ENCODE measurements at places on chromosomes 5 and 9.

- DNase-seq: no peak
Measured at GRCh38 chr5:29796013-29796412, 1397.5 kb upstream of the CDH6 start.

DNA sequence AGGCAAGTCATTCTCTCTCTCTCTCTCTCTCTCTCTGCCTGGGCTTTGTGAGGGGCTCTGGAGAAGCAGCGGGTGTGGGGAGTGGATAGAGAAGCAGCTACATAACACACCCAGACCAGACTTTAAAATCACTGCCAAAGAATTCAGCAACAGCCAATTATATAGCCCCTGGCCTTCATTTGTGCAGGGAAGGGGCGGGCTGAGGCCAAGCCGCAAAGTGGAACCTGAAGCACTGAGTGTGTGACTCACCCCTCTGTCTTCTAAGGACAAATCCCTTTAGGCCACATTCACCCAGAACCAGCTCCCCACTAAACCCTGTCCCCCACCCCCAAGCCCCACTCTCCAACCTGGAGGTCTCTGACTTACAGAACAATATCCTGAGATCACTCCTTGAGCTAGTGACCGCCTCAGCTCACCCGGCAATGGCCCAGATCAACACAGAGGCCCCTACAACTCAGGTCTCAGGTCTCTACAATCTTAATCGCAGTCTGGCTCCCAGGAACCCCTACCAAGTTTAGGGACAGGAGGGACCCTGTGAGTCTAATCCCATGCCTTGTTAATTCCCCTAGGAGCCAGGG is 6.0 kb downstream of the B4GALT1 start:
- no peak for DNase-seq

- no peak for DNase-seq
Measured at GRCh38 chr5:150642567-150642927, 2.1 kb downstream of the SYNPO start.

- no peak for DNase-seq
Measured at GRCh38 chr9:118670011-118670953, 699.0 kb downstream of the BRINP1 start.

GRCh38 chr9:124210697-124211096 is 47.1 kb upstream of the NEK6 start:
- DNase-seq: no peak

- DNase-seq: no peak
Measured at GRCh38 chr5:152177626-152178349, 227.3 kb downstream of the NMUR2 start.

- no peak for DNase-seq
Measured at GRCh38 chr5:6847870-6848269, 134.6 kb downstream of the TENT4A start.

- no peak for DNase-seq
Measured at GRCh38 chr5:180684623-180685161, 35.3 kb upstream of the FLT4 start.

- DNase-seq: no peak
Measured at GRCh38 chr5:151966046-151966445, 41.4 kb upstream of the GLRA1 start.

DNA sequence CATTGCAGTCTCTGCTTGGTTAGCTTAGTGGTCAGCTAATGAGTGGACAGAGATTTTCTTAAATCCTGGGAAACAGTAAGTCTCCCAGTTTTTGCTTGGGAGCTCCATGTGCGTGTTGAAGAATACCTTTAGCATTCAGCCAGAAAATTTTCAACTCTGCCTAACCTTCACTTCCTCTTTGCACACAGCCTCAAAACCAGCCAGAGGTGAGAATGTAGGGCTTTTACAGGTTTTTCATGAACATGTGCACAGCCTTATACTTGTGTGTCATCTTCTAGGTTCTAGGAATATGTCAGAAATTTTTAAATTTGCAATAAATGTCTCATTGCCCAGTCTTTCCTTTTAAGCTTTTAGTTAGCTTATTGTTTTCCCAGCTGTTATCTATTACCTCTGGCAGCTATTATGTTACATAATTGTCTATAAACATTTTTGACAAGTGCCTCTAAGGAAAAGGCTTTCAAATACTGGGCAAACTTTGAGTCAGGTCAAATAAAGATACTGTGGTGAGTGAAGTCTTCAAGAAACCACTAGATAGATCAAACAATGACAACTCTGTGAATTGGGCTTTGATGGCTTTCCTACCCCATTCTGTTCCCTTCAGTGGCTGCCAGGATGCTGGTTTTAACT is 12.7 kb downstream of the ADGRV1 start:
- no peak for DNase-seq

GRCh38 chr9:135976944-135977343 is 15.8 kb upstream of the UBAC1 start:
- no peak for DNase-seq

DNA sequence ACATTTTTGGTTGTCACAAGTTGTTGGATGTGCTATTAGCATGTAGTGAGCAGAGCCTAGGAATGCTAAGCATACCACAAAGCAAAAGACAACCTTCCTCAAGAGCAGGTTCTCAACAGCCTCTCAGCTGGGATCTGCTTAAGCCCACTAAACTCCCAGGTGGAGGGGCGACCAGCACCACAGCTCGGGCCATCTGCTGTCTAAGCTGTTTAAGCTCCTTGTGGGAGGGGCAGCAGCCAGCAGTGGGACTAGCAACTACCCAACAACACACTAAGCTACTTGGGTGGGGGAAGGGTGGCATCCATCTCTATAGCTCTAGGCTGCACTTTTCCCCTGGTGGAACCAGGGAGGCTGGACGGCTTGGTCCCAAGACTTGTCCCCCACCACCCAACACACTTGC is 1052.7 kb upstream of the ARRDC3 start:
- DNase-seq: no peak

- DNase-seq: no peak
Measured at GRCh38 chr5:141958113-141958512, at the start of gene PCDH12. Gene PCDH12, minus strand, starts transcription at chr5:141958202. Its CDS starts 351 bp downstream, at chr5:141957851.

DNA sequence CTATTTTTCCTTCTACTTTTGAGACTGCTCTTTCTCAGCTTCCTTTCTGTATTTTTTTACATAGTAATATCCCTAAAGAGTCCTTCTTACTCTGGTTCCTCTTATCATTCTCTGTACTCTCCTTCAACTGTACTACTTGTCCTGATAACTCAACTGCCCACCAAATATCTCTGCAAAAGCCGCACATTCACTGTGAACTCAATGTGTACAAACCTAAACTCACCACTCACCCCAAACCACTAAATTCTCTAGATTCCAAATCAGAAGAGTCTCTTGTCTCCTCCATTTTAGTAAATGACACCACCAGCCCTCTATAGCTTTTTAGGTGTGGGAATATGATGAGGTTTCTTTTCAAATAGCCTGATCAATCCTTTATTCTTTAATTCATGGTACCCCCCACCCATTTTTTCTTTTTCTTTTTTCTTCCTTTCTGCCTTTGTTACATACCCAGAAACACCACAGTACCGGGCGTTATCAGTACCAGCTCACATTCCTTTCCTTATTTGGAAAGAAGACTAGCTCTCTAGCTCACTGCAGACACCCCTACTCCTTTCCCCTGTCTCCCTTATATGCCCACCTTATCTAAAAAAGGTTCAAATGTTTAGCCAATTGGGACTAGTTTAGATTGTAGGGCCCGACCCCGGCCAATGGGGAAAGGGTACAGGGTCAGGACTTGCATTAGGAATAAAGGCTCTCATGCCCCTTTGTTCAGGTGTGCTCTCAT is 63.1 kb upstream of the RANBP6 start:
- no peak for DNase-seq

DNA sequence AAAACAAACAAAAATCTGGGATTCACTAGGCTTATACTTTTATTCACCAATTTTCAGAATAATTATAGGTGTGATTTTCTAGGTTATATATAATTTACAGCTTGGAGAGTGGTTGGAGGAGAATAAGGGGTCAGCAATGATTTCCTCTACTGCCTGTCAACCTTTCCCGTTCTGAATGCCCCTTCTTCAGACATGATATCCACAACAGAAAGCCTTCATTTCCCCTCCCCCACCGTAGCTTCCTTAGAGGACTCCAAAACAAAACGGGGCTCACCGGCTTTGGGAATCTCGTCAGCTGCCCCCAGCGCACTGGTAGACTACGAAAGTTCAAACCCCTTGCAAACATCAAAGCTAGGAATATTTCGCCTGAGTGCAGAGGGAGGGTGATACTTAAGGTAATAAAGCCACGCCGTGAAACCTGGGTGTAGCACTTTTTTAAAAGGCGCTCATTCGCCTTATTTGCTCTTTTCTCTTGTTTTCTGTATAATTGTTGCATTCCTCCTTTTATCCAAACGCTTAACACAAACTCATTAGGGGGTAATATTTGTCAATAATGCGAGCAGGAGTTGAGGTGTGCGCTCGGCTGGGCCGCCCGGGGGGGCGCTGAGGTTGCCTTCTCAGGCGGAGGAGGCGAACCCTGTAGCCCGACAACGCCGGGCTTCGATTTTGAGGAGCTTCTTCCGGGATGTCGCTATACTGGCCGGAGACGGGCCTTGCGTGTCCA is 2.4 kb downstream of the OTP start:
- DNase-seq: no peak

GRCh38 chr5:76393035-76393680 is 9.9 kb upstream of the IQGAP2 start:
- DNase-seq: no peak

- DNase-seq: no peak
Measured at GRCh38 chr5:25950681-25951080, 1087.7 kb downstream of the CDH9 start.

DNA sequence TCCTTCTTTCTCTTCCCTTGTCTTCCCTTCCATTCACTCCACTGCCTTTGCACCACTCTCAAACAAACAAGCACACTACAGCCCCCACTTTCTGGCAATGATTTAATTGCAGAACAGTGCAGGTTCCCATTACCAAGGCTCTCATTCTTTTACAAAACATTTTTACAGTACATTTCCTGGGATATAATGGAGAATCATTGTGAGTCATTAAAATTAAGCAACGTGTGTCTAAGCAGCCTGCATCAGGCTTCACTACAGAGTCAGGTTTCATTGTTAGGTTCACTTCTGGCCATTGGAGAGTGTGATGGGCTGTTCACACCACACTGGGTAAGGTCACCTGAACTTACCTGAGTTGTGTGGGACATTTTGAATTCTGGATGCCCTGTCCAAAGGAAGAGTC is 303.5 kb downstream of the TRIM32 start:
- DNase-seq: no peak

GRCh38 chr9:97990259-97990658 is 7.1 kb downstream of the ANP32B start:
- DNase-seq: no peak

DNA sequence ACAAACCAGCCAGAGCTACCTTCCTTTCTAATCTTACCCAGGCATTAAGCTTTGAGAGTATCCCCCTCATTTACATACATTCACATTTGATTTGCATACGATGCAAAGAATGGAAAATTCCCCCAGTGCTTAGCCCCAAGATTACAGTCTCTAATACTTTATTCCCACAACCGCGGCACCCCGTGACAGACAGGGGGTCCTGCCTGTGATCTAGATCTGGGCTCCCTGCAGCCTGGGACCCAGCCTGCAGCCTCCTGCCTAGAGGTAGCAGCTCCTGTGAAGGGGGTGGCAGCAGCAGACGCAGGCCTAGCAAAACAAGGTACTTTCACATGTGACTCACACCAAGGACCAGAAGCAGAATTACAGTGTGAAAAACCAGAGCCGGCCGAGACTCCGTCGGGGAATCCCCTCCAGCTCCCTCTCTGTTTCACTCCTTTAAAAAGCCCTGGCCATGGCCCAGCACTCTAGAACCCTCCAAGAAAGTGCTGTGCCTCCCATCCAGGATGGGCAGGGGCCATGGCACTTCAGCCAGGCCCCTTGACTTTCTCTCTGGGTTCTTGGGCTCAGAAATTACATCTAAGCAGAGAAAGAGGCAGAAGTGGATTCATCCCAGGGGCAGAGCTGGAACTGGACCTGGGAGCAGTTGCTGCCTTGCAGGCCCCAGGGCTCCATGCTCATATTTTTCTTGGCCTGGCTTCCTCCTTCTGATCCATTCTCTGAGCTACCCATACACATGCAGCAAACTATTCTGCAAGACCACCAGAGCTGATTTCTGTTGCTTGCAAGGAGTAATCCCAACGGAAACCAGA is 14.0 kb upstream of the TCF7 start:
- DNase-seq: peak; percentile 68

GRCh38 chr9:680106-680505 is 161.4 kb upstream of the DMRT1 start:
- no peak for DNase-seq

GRCh38 chr9:113580041-113580953 is 116.8 kb downstream of the RGS3 start:
- DNase-seq: peak; percentile 30

GRCh38 chr9:134571326-134571931 is 70.2 kb upstream of the COL5A1 start:
- no peak for DNase-seq

- no peak for DNase-seq
Measured at GRCh38 chr5:89338935-89339334, 456.0 kb upstream of the MEF2C start.

- no peak for DNase-seq
Measured at GRCh38 chr9:13213337-13213736, 66.2 kb downstream of the MPDZ start.

- DNase-seq: no peak
Measured at GRCh38 chr5:140182075-140182711, 7.2 kb downstream of the CYSTM1 start.

GRCh38 chr9:117413346-117414219 is 1.3 kb downstream of the ASTN2 start:
- DNase-seq: no peak

DNA sequence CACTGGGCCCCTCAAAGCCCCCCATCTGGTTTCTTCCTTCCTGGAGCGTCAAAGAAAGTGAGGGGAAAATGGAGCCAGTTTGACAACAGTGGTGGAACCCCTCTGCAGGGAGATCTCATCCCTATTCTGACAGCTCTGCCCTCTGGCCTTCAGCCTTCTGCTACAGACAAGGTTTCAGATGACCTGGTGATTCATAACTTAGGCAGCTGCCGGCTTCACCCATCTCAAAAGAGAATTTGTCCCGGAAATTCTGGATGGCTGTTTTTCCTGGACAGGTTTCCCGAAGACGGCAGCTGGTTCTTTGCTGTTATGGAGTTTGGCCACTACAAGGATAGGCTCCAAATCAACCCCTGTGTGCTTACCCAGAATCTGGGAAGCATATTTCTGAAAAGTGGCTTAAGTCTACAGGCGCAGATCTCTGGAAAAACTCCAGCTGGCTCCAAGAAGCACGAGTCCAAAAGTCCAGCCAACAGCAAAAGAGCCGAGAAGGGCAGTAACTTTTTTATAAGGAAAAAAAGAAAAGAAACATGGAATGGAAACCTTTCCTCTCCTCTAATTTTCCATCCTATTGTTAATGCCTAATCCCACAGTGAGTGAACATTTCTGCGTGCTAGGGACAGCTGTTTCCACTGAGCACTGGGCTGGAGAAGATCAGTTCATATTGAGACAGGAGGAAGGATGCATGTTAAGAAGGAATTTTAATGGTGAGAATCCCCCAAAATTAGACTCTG is 54.5 kb downstream of the ZNF366 start:
- no peak for DNase-seq
